ENCODE measurements at places on chromosomes 11 and 22.

GRCh38 chr22:45429424-45429823 is 15.9 kb downstream of the RIBC2 start:
- no peak for DNase-seq

GRCh38 chr11:44516688-44517507 is 48.6 kb upstream of the CD82 start:
- no peak for DNase-seq

DNA sequence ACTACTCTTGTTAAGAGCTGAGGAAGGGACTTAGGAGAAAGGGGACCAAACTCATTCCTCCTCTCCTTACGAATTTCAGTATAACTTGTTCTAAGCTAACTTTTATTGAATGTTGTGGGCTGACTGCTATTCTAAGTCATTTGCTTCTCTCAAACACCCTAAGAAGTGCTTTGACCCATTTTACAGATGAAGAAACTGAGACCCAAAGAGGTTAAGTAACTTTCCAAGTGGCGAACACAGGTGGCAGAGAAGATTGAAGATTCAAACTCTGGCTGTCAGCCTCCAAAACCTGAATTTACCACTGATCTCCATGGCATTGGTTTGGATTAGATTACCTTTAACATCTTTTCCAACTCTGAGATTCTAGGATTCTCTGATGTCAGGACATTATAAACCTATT is 52.2 kb downstream of the TIMP3 start:
- DNase-seq: no peak

DNA sequence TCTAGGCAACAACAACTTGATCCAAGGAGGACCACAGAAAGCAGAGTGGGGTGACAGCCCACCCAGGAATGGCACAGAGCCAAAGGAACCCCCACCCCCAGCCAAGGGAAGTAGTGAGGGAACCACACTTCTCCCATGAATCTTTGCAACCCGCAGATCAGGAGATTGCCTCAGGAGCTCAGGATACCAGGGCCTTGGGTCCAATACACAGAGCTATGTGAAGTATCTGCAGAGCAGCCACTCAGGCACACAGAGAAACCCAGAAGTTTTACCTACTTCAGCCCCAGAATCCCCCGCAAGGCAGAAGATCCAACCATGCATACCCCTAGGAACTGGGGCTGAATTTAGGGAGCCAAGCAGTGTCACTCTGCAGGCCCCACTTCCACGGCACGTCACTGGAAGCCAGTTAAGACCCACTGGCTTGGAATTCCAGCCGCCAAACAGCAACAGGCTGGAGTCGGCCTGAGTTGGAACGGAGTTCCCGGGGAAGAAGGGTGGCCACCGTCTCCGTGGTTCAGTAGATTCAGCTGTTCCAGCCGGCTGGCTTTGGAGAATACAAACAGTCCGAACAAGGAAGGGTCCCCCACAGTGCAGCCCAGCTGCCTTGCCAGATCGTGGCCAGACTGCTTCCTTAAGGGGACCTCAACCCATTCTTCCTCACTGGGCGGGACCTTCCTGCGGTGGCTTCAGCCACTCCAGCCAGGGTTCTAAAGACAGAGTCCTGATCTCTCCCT is 174.1 kb downstream of the TTC28 start:
- no peak for DNase-seq

DNA sequence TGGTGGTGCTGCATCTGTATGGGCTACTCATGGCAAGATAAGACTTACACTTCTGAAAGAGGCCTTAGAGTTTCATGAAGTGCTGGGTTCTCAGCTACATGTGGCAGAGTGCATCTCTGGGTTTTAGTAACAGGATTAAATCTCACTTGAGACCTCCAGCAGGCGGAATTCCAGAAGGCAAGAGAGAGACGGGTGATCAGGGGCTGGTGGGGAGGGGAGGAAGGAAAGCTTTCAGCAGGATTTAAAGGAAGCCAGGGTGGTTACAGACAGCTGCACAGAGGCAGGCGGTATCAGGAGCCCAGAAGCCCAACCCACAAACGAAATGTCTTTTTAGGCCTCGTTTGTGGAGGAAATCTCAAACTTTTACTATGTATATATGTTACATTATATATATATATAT is 56.2 kb upstream of the CD82 start:
- DNase-seq: no peak

DNA sequence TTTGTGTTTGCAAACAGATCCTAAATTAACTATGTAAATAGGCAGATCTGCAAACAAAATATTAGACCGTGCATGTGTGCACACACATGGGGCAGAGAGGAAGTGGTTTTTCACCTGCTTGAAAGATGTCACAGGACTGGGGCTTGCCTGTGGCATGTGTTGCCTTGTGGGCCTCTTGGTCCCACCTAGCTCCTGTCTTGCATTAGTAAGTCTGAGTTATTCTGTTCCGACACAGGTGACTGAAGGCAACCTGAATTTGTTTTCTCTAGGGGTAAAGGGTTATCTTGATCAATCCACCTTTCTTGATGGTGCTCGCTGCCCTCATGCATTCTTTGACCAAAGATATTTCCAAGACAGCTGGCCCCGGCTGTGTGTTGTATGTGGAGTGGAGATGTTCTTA is 667.5 kb downstream of the NTM start:
- DNase-seq: peak; percentile 20

DNA sequence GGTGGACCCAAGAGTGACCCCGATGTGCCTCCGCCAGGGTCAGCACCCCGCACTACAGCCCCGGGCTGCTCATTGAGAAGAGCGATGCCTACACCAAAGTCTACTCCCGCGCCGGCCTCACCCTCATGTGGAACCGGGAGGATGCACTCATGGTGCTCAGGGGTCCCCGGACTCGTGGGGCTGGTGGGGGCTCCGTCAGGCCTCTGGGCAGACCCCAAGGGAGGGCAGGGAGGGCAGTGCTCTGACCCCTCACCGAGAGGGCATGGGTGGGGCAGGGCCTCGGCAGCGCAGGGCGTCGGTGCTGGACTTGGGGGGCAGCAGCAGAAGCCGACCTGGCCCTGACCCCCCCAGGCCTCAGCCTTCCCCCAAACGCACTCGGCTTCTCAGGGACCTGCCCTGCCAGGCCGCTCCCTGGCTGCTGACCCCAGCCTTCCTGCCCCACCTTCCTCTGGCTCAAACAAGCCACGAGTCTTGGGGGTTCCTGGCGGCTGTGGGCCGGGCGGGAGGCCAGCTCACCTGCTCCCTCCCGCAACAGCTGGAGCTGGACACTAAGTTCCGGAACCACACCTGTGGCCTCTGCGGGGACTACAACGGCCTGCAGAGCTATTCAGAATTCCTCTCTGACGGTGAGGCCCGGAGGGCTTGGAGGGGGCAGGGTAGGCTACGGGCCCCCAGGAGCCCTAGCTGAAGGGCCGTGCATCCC is 2.9 kb downstream of the MUC2 start:
- no peak for DNase-seq

GRCh38 chr11:119207415-119207960 is 1.3 kb downstream of the CBL start:
- no peak for DNase-seq

DNA sequence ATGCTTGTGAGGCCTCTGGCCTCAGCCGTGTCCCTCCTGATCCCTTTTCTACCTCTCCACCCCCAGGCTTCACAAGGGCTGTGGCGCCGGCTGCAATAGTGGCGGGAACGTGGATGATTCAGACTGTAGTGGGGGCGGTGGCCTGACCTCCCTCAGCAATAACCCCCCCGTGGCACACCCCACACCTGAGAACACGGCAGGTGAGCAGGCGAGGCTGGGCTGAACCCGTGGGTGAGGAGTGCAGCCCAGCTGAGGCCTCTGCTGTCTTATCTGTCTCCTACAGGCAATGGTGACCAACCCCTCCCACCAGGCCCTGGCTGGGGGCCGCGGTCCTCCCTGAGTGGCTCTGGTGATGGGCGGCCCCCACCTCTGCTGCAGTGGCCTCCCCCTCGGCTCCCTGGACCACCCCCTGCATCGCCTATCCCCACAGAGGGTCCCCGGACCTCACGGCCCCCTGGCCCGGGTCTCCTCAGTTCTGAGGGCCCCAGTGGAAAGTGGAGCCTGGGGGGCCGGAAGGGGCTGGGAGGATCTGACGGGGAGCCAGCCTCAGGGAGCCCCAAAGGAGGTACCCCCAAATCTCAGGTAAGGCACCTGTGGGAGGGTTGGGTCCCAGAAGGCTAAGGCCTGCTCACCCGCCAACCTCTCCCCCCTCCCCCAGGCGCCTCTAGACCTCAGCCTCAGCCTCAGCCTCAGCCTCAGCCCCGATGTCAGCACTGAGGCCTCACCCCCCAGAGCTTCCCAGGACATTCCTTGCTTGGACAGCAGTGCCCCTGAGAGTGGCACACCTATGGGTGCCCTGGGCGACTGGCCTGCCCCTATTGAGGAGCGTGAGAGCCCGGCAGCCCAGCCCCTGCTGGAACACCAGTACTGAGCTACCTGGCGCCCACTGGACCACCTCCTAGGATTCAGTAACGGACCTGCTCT is 1.5 kb upstream of the SIPA1 start:
- no peak for DNase-seq

- no peak for DNase-seq
These were observed 5.6 kb downstream of the DDB2 start for GRCh38 chr11:47220401-47220821.

GRCh38 chr11:122258446-122259194 is 142.6 kb upstream of the BLID start:
- no peak for DNase-seq

DNA sequence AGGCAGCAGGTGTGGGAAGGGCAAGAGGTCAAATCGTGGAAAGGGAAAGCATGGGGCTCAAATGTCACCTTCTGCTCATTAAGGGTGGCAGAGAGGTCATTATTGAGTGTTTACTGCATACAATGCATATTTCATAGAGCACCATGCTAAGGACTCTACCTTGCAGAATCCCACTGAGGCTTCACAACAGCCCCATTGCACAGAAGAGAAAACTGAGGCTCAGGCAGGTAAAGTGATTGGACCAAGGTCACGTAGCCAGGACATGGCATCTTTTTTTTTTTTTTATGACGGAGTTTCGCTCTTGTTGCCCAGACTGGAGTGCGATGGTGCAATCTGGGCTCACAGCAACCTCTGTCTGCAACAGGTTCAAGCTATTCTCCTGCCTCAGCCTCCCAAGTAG is 7.8 kb downstream of the FLRT1 start:
- no peak for DNase-seq

- DNase-seq: no peak
These were observed 451.3 kb downstream of the OPCML start for GRCh38 chr11:133081020-133081419.

DNA sequence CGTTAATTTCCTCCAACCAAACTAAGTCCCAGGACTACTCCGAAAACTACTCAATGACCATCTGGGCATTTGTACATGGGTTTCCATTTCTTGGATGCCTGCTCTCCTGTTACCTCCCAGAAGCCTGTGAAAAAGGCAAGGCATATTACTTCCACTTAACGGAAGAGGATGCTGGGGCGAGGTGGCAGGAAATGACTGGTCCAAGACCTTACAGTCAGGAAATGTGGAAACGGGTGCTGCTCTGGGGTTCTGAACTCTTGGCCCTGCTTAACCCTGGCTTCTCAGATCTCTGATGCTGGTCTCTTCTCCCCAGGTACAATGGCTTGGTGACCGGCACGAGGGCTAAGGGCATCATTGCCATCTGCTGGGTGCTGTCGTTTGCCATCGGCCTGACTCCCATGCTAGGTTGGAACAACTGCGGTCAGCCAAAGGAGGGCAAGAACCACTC is 12.9 kb downstream of the ADORA2A start:
- DNase-seq: no peak

DNA sequence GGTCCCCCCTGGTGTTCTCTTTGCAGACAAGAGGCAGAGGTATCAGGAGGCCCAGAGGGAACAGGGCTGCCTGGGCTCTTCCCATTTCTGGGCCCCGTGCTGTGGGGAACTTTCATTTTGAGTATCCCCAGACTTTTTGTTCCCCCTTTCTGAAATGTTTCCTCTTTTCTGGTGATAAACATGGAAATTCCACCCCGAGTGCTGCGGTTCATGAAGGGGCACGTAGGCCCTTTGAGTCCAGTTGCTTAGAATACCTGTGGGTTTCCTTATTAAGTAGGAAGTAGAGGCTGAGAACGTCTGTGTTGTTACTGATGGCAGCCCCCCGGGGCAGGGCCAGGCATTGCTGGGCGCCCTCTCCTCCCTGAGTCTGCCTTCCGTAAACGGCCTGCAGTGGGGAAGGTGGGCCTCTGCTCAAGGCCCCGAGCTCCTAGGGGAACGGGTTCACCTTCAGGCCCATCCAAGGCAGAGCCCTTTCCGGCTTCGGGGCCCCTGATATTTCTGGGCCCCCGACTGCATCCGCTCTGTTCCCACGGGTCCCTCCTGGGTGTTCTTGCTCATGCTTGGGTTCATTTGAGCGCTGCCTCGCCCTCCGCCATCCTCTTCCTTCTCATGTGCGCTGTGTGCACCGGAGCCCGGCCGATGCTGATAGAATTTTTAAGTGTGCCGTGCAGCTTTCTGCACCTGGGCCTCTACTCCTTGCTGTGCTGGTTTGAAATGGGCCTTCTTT is 12.0 kb downstream of the TBC1D22A start:
- DNase-seq: peak; percentile 84

DNA sequence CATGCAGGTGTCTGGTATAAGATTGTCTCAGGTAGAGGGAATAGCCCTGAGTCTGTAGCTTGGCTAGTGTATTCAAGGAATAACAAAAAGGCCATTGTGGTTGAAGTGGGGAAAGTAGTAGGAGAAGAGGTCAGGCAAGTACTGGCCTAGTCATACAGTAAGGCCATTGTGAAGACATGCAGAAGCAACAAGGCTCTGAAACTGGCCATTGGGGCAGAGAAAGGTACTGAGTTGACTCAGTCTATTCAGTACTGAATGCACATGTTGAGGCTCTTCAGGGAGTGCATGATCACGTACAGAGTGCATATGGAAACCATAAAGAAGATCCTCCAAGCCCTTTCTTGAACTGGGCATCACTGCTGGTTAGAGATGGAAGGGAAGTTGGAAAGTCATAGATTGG is 477.6 kb downstream of the SOX6 start:
- no peak for DNase-seq

DNA sequence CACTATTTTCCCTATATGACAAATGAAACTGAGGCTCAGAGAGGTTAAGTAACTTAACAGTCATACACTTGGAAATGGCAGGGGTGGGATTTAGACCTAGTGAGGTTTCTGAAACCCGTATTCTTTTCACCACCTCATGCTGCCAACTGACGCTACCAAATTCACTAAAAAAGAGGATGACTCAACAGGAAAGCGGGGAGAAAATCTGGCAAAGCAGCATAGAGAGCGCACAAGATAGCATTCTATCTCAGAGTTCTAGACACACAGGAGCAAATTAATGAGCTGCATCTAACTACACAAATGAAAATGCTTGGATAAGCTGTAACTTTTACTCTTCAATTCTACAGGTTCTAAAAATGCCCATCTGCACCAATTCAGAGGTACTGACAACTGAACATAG is 136.4 kb downstream of the RBFOX2 start:
- no peak for DNase-seq

DNA sequence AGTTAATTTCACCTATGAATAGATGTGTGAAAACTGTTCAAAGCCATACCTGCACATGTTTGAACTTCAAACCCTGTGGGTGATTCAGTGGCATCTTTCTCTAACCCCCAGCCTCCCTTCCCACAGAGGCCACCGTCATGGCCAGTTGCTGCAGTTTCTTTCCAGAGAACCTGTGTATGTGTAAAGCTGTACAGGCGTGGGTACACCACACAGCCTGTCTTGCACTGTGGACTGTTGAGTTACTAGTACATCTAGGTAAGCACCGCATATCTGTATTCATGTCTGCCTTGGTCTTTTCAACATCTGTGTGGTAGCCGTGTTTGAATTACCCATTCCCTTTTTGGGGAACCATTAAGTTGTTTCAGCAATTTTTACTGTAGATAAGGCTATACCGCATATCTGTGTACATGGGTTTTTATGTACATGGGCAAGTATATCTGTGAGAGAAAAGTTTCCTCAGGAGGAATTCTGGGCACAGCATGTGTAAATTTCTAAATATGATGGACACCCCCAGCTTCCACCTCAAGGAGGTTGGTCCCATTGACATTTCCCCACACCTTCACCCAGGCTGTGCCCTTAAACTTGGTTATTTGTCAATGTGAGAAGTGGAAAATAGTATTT is 13.9 kb downstream of the NEAT1 start:
- no peak for DNase-seq

Data from GM12865 (cell line).